Hematopoietic multipotent progenitor cell treated with erythropoietin and hydrocortisone succinate and interleukin-3 and kit ligand, for 6 days (in vitro differentiated cells): ENCODE measurements at places on chromosomes 4 and X.
A peak's percentile ranks its signal among the peaks of the same experiment; 100 is the strongest.

DNA sequence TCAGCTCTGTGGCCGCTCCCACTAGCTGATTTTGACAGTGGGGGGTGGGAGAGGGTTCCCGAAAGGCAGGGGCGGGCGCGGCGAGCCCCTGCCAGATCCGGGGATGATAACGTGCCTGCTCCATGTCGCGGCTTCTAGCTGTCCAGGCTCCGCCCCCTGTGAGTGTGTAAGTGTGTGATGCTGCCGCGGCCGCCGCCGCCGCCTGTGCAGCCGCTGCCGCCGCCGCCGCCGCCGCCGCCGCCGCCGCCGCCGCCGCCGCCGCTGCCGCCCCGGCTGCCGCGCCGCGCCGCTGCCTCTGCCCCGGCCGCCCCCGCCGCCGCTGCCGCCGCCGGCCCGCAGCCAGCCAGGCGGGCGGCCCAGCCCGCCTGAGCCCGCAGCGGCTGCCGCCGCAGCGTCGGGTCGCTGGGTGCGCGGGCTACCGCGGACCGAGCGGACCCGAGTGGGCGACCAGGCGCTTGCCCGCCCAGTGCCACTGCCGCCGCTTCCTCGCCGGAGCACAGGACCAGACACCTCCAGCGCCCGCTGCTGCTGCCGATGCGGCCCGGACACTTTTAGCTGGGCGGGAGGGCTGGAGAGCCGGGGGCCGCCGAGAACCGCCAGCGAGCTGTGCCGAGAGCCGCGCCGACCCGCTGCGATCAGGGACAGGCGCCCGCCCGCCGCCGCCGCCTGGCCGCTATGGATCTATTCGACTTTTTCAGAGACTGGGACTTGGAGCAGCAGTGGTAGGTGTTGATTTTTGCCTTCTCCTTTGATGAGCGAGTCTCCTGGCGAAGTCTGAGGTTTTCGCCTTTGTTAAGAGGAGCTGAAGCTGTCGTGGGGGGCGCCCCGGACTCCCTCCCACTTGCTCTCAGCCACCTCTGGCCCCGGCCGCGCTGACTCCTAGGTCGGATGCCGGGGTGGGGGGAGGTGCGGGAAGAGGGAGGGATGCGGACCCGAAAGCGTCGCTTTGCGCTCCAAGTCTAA, at the start of gene AFF2:
Gene AFF2 (plus strand): TSS at position 195 of the 963 bp plus-strand sequence. CDS start 481 bp downstream, at position 676.
- DNase-seq, result peak; percentile 55

DNA sequence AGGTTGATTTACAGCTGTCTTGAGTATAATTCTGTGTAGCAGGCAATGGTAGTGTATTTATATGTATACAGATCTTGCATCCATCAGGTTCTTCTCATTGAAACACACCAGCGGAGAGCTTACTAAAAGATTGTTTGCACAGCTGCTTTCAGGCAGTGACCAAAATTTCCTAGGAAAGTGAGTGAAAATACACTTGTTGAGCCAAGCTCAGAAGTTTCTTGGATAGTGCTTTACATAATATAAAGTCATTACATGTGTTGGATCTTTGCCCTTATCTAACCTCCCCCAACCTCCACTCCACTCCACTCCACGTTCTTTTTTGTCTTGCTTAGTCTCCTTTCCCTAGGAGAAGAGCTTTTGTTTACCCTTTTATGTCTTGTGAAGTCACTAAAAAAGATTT, 34.1 kb downstream of the CNKSR2 start:
- DNase-seq, result no peak

GRCh38 chr4:155795991-155796390, 37.2 kb downstream of the GUCY1B1 start:
- DNase-seq, result peak; percentile 58

- DNase-seq, result peak; percentile 11
Observed at GRCh38 chr4:151646322-151646721, 114.5 kb downstream of the GATB start.

DNA sequence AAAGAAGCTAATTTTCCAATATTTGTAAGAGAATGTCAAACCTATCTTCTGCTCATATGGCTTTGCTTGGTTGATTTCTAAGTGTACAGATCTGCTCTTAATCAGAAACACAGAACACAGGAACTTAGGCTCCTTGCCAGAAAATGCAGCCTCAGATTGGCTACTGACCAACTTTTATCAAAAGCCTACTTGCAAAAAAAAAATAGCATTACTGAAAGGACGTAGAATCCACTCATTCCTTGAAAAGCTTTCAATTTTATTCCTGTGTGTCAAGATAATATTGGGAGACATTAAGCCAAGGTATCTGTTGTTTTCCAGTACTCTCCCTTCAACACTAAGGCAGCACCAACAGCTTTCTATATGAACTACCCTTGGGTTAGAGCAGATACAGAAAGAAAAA, 127.6 kb upstream of the INTU start:
- peak; percentile 54 for DNase-seq

DNA sequence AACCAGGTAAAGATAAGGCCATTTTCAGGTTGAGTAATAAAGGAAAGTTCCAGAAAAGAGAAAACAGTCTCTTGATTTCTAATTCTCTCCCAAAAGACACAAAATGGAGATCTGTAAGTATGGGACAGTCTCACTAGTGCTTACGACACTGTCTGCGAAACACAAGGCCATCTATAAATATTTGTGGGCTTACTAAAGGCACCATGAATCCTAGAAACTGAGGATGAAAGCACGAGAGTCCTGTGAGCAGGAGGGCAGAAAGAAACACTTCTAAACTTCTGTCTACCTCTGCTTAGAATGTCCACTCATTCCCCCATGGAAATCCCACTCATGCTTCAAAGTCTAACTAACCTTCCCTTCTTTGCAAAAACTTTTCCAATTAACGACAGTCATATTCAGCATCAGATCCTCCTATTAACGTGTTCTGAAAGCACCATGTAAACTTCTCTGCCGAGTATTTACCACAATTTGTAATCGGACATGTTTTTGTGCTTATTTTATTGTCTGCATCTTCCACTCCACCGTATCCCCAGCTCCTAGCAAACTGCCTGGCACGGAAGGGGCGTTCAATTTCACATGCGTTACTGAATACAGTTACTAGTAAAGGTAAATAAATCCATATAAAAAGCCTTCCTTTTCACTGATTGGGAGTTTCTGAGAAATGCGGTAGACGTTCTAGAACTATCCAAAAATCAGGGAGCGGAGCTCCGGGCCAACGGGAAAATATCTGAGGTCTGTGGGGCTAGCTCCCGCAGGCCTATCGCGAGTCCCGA, 665 bp downstream of the PSMD10 start:
- DNase-seq, result peak; percentile 14

- DNase-seq, result no peak
Observed at GRCh38 chr4:17098996-17099395, 200.6 kb upstream of the LDB2 start.

- no peak for DNase-seq
Observed at GRCh38 chr4:166822386-166822785, 411.9 kb downstream of the SPOCK3 start.

DNA sequence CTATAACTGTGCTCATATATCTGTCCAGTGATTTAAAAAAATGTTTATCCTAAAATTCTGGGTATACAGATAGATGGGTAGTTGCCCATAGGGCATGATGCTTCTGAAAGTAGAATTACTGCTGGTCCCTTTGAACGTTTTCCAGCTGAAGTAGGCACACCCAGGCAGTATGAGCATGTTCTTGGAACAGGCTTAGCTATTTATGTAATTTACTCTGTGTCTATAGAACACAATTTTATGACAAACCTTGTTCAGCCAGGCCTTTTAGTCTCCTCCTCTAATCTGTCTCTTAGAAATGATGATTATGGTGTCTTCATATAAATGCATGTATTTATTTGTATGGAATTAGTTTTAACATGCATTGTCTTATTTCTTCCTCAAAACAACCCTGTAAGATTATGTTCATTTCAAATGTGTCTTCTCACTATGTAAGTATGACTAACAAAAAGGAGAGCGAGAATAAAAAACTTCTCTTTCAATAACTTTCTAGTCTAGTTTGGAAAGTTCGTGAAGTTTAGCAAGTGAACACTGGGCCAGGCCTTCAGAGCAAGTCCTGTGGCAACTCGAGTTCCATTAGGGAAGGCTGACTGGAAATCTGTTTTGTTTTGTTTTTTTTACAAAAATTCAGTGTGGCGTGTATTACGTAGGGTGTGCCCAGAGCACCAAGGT, 142.0 kb downstream of the AFF1 start:
- DNase-seq, result no peak

DNA sequence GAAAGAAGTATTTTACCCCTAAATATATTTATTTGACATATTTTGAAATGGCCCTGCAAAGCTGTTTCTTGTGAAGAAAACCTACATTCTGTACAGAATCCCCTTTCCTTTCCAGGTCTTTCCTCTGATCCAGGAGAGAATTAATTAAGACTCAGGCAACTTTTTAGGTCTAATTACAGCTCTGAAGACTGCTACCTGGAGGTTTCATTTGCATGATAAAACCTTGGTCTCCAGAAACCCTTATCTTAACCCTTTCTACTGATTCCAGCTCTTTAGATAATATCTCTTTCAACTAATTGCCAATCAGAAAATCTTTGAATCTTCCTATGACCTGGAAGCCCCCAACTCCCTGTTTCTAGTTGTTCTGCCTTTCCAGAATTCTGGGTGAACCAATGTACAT, 224.0 kb downstream of the FAM47A start:
- no peak for DNase-seq

DNA sequence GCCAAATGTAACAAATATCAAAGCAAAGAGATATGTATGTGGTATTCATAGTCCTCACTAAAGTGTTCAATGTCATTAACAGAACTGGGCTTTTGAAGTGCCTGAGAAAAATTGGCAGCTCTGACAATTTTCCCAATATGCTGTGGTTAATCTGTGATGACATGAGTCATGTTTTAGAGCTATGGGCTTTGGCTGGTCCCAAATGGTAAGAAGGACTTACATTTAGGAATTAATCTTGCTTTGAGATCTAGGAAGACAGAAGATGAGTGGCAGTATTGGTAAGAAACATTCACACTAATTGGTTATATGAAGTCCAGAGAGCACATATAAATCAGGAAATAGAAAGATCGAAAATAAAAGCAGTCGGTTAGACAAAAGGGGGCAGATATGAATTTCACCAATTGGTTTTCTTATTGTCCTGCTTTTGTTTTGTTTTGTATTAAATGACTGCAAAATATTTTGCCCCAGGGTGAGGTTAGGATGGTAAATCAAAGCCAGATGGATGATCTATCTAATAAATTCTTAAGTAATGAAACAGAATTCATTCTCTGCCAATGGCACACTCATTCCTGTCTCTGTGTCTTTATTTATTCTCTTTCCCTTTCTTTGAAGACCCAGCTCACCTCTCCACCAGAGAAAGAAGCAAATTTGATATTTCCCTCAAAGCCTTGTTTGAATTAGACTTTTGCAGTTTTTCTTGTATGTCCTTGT, 993.1 kb downstream of the RPA4 start:
- no peak for DNase-seq

- DNase-seq, result no peak
Observed at GRCh38 chr4:61374447-61374891, 174.3 kb downstream of the ADGRL3 start.

- no peak for DNase-seq
Observed at GRCh38 chr4:42392436-42392835, 4.9 kb upstream of the SHISA3 start.

DNA sequence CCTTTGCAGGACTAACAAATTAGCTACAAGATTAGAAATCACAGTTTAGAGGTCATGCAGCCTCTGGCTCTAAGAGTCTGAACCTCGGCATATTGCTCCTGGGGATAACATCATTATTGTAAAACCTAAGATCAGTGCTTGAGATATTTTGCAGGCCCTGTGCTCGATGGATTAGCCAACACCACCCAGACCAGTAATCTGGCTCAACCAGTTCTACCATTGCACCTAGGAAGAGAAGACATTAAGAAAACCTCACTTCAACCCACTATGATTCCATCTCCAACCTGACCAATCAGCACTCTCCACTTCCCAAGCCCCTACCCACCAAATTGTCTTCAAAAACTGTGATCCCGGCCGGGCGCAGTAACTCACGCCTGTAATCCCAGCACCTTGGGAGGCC, 43.6 kb downstream of the WFS1 start:
- no peak for DNase-seq

- DNase-seq, result no peak
Observed at GRCh38 chrX:155143959-155144548, 72.2 kb upstream of the VBP1 start.

- DNase-seq, result no peak
Observed at GRCh38 chr4:5892323-5893003, 423 bp downstream of the CRMP1 start.

GRCh38 chr4:76665153-76665552, 230.1 kb downstream of the SHROOM3 start:
- DNase-seq, result no peak

DNA sequence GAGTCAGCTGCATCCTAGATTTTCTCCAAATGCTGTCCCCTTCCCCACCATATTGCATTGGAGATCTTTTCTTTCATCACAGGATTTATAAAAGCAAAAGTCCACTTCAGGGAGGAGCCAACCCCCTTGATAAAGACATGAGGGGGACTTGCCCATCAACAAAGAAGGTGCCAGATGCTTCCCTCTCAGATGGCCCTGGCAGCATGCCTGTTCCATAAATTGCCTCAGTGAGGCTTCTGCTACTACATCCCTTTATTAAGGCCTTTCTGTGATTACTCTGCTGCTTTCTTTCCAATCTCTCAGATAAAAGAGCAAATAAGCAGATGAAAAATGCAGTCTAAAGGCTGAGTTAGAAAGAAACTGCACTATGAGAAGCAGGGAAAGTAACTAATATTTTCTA, 511.6 kb downstream of the PACRGL start:
- no peak for DNase-seq

DNA sequence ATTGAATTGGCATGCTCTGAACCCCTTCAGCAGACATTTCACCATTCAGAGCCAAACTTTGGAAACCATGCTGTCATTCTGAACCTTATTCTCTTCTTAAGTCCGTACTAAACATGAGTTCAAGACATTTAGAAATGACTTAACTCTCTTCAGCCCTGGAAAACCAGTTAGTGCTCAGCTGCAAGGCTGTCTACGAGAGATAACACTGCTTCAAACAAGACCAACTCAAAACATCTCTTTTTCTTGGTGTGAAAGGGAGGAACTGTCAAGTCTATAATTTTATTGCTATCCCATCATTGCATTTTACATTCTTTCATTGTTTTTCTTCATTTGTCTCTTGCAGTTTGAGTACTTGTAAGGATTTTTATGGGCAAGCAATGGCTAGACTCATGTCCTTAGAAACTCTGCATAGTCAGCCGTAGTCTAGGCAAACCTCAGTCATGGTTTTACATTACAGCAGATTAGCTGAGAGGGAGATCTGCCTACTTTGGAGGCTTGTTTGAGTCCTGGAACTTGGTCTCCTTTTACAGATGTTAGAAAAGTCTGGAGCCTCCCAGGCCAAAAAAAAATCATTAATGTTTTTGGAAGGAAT, 120.6 kb upstream of the JADE1 start:
- DNase-seq, result peak; percentile 85
